ENCODE measurements at places on chromosomes 12 and 14. TPM values are rescaled to one million over a fixed set of nuclear protein-coding genes. Genes with fewer than 3 reads are reported as not detected.

GRCh38 chr12:38931461-38931860 lies 26.1 kb upstream of the CPNE8 start:
- no peaks in the 10 kb centered on the region for H3K27me3 ChIP-seq
- no peak overlapping the region for H3K4me3 ChIP-seq
- H3K27ac ChIP-seq, result no peak overlapping the region
- no peaks in the 10 kb centered on the region for H3K4me1 ChIP-seq

GRCh38 chr14:69749956-69750355 lies 17.0 kb upstream of the SRSF5 start:
- no peak overlapping the region for H3K4me3 ChIP-seq
- H3K27me3 ChIP-seq, result no peaks in the 10 kb centered on the region
- H3K4me1 ChIP-seq, result no peaks in the 10 kb centered on the region

GRCh38 chr14:94382099-94382715 lies 6.2 kb downstream of the SERPINA1 start:
- H3K36me3 ChIP-seq, result no peaks in the 10 kb centered on the region
- no peak overlapping the region for H3K4me3 ChIP-seq
- DNase-seq, result no peak
- no peaks in the 10 kb centered on the region for H3K4me1 ChIP-seq
- no peak overlapping the region for H3K27ac ChIP-seq

GRCh38 chr12:102567031-102567985 lies 86.9 kb upstream of the IGF1 start:
- no peak for DNase-seq
- H3K36me3 ChIP-seq, result no peaks in the 10 kb centered on the region
- H3K4me3 ChIP-seq, result no peak overlapping the region
- H3K4me1 ChIP-seq, result no peaks in the 10 kb centered on the region
- H3K27me3 ChIP-seq, result no peaks in the 10 kb centered on the region
- H3K27ac ChIP-seq, result no peak overlapping the region

DNA sequence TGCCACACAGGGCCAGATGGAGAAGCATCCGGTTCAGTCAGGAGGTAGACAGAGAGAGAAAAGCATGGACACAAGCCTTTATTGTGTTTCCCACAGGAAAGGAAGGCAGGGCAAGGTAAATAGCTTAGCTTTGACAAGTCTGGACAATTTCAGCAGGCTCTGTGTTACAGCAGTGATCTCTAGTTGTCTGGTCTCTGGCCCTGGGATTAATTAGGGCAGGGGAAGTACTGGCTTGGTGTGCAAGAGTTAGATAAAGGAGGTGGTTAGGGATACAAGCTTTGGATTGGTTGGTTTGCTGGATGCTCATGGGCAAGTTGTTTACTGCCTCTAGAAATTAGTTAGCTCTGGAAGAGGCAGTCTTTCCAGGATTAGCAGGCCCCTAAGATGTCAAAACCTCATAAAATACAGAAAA lies 15.1 kb upstream of the NGDN start:
- peaks cover 21% of the 10 kb centered on the region for H3K27me3 ChIP-seq
- H3K4me1 ChIP-seq, result no peaks in the 10 kb centered on the region
- H3K4me3 ChIP-seq, result no peak overlapping the region
- no peak overlapping the region for H3K27ac ChIP-seq

- H3K36me3 ChIP-seq, result peaks cover 50% of the 10 kb centered on the region
- H3K4me1 ChIP-seq, result no peaks in the 10 kb centered on the region
- no peaks in the 10 kb centered on the region for H3K27me3 ChIP-seq
- H3K27ac ChIP-seq, result no peak overlapping the region
Measured at GRCh38 chr14:69459122-69459521, 25.4 kb upstream of the PLEKHD1 start.

DNA sequence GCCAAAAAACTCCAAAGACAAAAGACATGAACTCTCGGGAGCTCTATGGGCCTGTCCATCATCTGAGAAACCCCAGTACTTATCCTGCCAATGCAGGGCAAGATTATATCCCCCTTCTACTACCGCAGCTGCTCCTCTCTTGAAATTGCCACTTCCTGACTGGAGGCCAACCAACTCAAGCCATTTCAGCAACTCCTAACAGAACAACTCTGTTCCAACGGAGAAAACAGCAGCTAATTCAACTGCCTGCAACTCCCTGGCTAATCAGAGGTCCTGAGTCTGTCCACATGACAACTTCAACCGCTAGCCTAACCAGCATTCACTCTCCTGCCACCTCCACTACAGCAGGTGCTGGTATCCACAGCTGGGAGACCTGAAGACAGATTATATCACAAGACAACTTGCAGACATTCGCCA lies 24.1 kb downstream of the CEP83 start:
- H3K4me1 ChIP-seq, result no peaks in the 10 kb centered on the region
- H3K27ac ChIP-seq, result no peak overlapping the region
- H3K36me3 ChIP-seq, result no peaks in the 10 kb centered on the region
- no peaks in the 10 kb centered on the region for H3K27me3 ChIP-seq
- no peak overlapping the region for H3K4me3 ChIP-seq

DNA sequence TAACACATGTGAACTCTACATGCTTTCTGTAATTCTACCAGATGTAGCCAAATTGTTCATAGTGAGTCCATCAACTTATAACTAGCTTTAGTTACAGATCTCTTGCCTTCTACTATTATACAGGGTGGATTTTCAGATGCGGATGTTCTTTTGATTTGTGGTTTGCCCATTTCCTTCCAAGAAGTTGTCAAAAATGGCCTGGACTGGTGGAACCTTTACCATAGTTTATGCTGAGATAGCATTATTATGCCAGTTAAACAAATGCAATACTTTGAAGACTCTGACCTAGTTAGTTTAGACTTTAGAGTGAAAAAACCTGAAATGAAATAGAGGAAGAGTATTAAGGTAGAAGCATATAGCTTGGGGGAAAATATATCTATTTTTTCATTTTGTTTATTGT lies 27.4 kb upstream of the CFL2 start:
- H3K4me1 ChIP-seq, result peaks cover 10% of the 10 kb centered on the region
- no peak overlapping the region for H3K27ac ChIP-seq
- DNase-seq, result peak; percentile 34
- no peaks in the 10 kb centered on the region for H3K36me3 ChIP-seq

GRCh38 chr12:873954-874353 lies 75.5 kb downstream of the RAD52 start:
- H3K27ac ChIP-seq, result no peak overlapping the region
- DNase-seq, result no peak
- H3K36me3 ChIP-seq, result peaks cover 74% of the 10 kb centered on the region
- no peak overlapping the region for H3K4me3 ChIP-seq
- no peaks in the 10 kb centered on the region for H3K27me3 ChIP-seq
- peaks cover 3% of the 10 kb centered on the region for H3K4me1 ChIP-seq

- H3K4me1 ChIP-seq, result no peaks in the 10 kb centered on the region
- DNase-seq, result no peak
- H3K27me3 ChIP-seq, result no peaks in the 10 kb centered on the region
- no peak overlapping the region for H3K27ac ChIP-seq
- no peaks in the 10 kb centered on the region for H3K36me3 ChIP-seq
- no peak overlapping the region for H3K4me3 ChIP-seq
Measured at GRCh38 chr12:66600903-66601302, 78.0 kb downstream of the GRIP1 start.

DNA sequence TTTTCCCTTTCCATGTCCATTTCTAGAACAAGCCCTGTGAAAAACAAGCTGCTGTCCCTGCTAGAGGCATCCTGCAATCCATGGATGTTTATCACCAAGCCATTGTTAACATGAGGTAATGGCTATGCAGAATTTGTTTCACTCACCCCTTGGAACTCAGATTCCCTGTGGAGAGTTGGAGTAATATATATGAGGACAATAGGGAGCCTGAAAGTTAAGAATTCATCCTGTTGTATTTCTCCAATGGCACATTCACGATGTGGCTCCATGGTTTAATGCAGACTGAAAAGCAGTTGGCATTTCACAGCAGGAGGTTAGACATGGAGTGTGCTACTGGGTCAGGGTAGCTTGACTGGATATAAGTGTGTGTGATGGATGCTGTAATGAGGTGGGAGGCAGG lies 32.4 kb downstream of the GPR65 start:
- no peaks in the 10 kb centered on the region for H3K36me3 ChIP-seq
- H3K4me3 ChIP-seq, result no peak overlapping the region
- no peak for DNase-seq
- no peaks in the 10 kb centered on the region for H3K27me3 ChIP-seq

DNA sequence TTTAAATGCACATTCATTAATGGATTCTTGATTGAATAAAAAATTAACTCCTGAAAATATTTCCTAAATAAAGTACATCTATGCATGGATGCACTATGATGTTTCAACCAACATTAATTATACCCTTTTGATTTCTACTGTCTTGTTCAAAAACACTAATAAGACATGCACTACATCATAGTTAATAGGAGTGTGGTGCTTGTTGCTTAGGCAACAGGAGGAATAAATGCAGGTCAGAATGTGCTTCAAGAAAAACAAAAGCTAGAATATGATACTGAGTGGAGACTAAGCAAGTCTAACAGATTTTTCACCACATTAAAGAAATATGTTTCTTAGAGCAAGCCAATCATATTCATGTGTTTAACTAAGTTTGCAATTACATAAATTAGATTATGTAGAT lies 495.8 kb upstream of the GARIN6 start:
- no peak overlapping the region for H3K4me3 ChIP-seq
- H3K27me3 ChIP-seq, result no peaks in the 10 kb centered on the region
- no peaks in the 10 kb centered on the region for H3K4me1 ChIP-seq
- no peaks in the 10 kb centered on the region for H3K36me3 ChIP-seq
- no peak overlapping the region for H3K27ac ChIP-seq
- DNase-seq, result no peak

DNA sequence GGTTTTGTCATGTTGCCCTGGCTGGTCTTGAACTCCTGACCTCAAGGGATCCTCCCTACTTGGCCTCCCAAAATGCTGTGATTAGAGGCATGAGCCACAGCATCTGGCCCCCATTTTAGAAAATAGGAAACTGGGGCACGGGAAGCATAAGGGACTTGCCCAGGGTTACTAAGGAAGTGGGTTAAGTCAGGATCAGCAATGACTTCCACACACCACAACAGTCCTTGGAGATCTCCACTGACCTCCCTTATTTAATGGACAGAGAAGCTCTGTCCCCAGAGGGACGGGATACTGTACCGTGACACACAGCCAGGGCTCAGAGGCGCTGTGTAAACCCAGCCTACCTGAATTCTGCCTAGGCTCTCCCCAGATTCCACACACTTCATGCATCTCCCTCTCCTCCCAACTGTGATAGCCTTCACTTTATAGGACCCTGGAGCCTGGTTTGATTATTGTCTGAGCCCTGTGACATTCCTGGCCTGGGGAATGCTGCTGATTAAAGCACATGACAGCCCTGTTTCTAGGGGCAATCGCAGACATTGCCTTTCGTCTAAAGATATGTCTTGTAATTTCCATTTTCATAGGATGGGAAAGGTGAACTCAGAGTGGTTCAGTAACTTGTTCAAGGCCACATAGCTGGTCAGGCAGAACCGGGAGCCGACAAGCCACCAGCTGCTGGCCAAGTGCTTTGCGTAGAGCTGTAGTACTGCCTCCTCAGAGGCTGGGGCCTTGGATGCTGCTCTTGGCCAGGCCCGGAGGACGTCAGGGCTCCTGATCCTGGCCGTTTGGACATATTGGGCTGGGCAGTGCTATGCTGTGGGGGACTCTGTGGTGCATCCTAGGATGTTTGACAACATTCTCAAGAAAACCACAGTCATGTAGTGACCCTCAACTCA lies 20.8 kb downstream of the SERPINA1 start:
- no peaks in the 10 kb centered on the region for H3K27me3 ChIP-seq
- no peak overlapping the region for H3K27ac ChIP-seq
- no peaks in the 10 kb centered on the region for H3K4me1 ChIP-seq
- no peak overlapping the region for H3K4me3 ChIP-seq

- no peak overlapping the region for H3K27ac ChIP-seq
- H3K4me1 ChIP-seq, result no peaks in the 10 kb centered on the region
- no peak for DNase-seq
- no peaks in the 10 kb centered on the region for H3K27me3 ChIP-seq
- no peaks in the 10 kb centered on the region for H3K36me3 ChIP-seq
- no peak overlapping the region for H3K4me3 ChIP-seq
Measured at GRCh38 chr12:109832541-109833306, 474 bp downstream of the TRPV4 start.

- DNase-seq, result no peak
- H3K36me3 ChIP-seq, result no peaks in the 10 kb centered on the region
- H3K4me1 ChIP-seq, result peaks cover 13% of the 10 kb centered on the region
- peaks cover 5% of the 10 kb centered on the region for H3K27me3 ChIP-seq
- no peak overlapping the region for H3K4me3 ChIP-seq
- H3K27ac ChIP-seq, result no peak overlapping the region
Measured at GRCh38 chr12:122001466-122002209, 20.0 kb upstream of the BCL7A start.

- no peak overlapping the region for H3K4me3 ChIP-seq
- no peak for DNase-seq
- no peak overlapping the region for H3K27ac ChIP-seq
- H3K27me3 ChIP-seq, result peaks cover 21% of the 10 kb centered on the region
Measured at GRCh38 chr12:114671443-114672411, 12.2 kb downstream of the TBX3 start.

GRCh38 chr12:104285740-104286515 lies 17.6 kb upstream of the EID3 start:
- peak overlapping the region; percentile 95 for H3K4me3 ChIP-seq
- H3K36me3 ChIP-seq, result no peaks in the 10 kb centered on the region
- peak; percentile 46 for DNase-seq
- H3K27me3 ChIP-seq, result peaks cover under 1% of the 10 kb centered on the region
- peaks cover 41% of the 10 kb centered on the region for H3K4me1 ChIP-seq
- peak overlapping the region; percentile 86 for H3K27ac ChIP-seq

GRCh38 chr14:37150414-37150813 lies 22.0 kb downstream of the SLC25A21 start:
- H3K27me3 ChIP-seq, result no peaks in the 10 kb centered on the region

GRCh38 chr14:64549791-64550620 lies at the start of gene PPP1R36:
TSS of gene PPP1R36 (plus strand) at chr14:64549961. CDS start at chr14:64549998, 37 bp downstream.
- H3K36me3 ChIP-seq, result no peaks in the 10 kb centered on the region
- peaks cover 16% of the 10 kb centered on the region for H3K27me3 ChIP-seq
- H3K4me3 ChIP-seq, result peak within 1 kb of the TSS; percentile 50

DNA sequence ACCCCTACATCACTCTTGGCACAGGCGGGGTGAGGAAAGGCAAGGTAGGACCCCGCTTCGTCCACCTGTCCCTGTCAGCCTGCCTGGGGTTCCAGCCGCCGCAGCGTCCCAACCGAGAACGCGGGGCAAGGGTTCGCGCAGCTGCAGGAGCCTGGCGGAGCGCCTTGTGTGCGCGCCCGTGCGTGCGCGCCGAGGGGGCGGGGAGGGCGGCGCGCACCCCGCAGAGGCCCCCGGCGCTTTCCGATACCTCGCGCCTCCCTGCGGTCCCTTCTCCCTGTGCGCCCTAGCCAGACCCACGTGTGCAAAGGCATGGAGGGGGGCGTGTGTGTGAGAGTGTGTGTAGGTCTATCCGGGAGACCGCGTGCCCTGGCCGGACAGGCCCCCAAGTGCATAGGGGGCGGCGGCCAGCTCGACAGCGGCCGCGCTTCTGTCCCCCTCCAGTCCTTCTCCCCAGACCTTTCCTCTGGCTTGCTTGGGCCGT lies 122.4 kb downstream of the TSPAN9 start:
- no peak overlapping the region for H3K27ac ChIP-seq
- H3K36me3 ChIP-seq, result no peaks in the 10 kb centered on the region
- no peaks in the 10 kb centered on the region for H3K27me3 ChIP-seq
- DNase-seq, result no peak

GRCh38 chr12:59548930-59549329 lies 46.9 kb upstream of the SLC16A7 start:
- DNase-seq, result no peak
- no peak overlapping the region for H3K4me3 ChIP-seq
- no peaks in the 10 kb centered on the region for H3K36me3 ChIP-seq
- H3K27ac ChIP-seq, result no peak overlapping the region
- no peaks in the 10 kb centered on the region for H3K4me1 ChIP-seq

Gene ASPG
- total RNA-seq, result not detected

Gene CARMIL3
- 0.52 TPM for total RNA-seq

Gene GPX2
- total RNA-seq, result not detected

Gene AMDHD1
- 0.67 TPM for total RNA-seq

Gene KLRC3
- not detected for total RNA-seq

Gene DNAI7
- total RNA-seq, result 0.25 TPM

Gene POLR3B
- total RNA-seq, result 5.2 TPM

Gene RAD51AP1
- 1.9 TPM for total RNA-seq

Gene KIF5A
- 0.72 TPM for total RNA-seq

Gene CCDC175
- 0.22 TPM for total RNA-seq

Gene PROX2
- not detected for total RNA-seq

Data from CD4-positive, CD25-positive, alpha-beta regulatory T cell (primary cell).